ENCODE measurements at places on chromosomes 11 and 22.

GRCh38 chr11:14454861-14455632 lies 44.6 kb downstream of the COPB1 start:
- peak; percentile 6 for DNase-seq

DNA sequence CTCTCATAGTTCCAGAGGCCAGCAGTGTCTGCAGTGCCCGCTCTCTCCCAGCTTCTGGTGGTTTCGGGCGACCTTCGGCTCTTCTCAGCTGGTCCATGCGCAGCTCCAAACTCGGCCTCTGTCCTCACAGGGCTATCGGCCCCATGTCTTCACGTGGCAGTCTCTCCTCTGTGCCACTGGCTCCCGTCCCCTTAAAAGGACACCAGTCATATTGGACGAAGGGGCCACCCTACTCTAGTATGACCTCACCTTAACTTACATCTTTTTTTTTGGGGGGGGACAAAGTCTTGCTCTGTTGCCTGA lies 13.8 kb downstream of the LTO1 start:
- DNase-seq, result no peak

GRCh38 chr11:24709928-24710565 lies 213.2 kb downstream of the LUZP2 start:
- DNase-seq, result no peak

DNA sequence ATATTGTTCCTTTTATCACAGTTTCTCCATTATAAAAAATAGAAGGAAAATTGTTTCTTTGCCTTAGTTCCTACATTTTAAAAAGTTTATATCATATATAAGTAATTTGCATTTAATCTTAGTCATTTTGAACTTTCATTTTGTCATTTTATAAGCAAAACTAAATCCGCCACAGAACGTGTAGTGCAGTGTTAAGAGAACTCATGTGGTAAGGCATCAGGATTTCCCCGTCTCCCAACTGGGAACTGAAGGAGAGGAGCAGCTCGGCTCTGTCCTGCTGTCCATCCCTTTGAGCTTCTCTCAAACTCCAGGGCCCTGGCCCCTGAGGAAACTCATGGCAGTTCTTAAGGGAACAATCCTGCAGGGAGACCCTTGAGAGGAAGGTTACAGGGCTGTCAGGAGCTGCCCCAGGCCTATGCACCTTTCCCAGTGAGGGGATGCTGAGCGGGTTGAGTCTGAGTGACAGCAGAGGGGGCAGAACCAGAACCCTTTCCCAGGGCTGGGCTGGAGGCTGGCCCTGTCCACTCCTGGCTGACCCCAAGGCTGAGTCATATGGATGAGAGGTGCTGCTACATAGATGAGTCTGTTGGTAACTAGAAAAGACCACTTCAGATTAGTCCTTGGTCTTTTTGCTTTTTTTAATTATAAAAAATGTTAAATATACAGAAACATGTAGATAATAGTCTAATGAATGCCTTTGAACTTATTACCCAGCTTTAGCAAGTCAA lies 333.1 kb downstream of the TBC1D22A start:
- DNase-seq, result no peak

DNA sequence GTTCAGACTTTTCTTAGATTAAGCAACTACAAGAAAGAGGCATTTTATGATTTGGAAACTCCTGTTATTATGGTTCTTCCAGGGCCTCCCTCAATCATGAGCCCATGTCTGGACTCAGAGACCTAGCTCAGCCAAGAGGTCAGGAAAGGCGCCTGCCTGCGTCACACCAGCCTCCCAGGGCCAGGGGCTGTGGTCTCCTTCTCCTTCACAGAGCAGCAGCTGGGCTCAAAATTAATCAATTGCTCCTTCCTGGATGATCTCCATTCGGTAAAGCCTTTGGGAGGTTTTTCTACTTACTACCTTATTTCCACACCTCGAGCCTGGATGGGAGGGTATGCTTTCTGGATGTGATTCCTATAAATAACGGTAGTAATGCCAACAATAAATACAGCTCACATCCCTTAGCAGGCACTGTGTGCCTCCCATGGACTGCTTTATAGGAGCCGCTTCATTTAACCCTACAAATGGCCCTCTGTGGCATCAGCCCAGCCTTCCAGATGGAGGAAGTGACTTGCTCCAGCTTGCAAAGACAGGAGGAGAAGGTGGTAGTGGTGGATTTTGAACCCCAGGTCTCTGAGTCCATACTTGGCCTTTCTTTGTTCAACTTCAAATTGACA lies 1445.6 kb downstream of the TBC1D22A start:
- DNase-seq, result no peak

DNA sequence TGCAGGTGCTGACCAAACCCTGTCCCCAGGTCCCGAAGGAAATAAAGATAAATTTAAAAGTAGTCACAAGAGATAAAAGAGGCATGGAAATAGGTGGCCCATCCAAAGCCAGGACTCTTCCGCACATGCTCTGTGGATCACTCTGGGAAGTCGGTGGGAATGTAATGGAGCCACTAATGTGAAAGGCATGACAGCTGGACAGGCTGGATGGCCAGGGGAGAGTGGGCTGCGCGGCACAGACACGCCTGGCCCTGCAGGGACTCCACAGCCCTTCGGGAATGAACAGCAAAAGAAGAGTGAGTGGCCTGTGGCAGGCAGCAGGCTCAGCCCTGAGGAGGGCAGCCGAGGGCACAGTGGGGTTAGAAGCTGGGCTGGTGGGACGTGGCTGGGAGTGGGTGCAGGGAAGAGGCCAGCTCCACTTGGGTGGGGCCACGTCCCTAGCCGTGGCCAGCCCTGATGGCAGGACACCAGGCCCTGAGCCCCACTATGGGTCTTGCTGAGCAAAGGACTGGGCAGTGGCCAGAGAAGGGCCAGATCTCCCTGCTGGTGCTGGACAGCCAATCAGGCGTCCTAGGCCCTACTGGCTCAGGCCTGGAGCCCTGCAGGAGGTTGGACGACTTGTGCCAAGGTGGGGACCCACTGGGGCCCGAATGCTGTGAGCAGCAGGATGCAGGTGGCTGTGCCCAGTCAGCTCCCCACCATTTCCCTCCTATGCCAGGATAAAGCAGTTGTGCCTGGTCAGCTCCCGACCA lies 31.3 kb upstream of the GNB1L start:
- DNase-seq, result no peak

DNA sequence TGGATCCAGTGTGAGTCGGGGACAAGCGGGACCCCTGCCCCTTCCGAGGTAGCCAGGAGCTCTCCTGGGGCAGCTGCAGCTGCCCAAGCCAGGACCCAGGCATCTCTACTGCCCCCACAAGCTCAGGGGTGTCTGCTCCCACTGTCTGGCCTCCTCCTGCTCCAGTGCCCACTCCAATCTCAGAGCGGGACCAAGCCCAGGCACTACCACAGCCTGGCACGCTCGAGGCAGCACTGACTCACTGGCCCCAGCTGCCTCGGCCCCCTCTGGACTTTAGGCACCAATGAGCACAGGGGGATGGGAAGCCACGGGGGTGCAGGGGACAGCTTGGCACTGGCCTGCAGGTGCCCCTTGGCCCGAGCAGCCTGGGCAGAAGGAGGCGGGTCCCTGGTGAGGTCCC lies 8.2 kb downstream of the IL2RB start:
- no peak for DNase-seq

- no peak for DNase-seq
Measured at GRCh38 chr11:122677256-122677655, 21.7 kb downstream of the UBASH3B start.

GRCh38 chr22:38338772-38339379 lies 21.6 kb upstream of the CSNK1E start:
- no peak for DNase-seq

GRCh38 chr22:45511847-45512261 lies 9.2 kb downstream of the FBLN1 start:
- DNase-seq, result no peak

DNA sequence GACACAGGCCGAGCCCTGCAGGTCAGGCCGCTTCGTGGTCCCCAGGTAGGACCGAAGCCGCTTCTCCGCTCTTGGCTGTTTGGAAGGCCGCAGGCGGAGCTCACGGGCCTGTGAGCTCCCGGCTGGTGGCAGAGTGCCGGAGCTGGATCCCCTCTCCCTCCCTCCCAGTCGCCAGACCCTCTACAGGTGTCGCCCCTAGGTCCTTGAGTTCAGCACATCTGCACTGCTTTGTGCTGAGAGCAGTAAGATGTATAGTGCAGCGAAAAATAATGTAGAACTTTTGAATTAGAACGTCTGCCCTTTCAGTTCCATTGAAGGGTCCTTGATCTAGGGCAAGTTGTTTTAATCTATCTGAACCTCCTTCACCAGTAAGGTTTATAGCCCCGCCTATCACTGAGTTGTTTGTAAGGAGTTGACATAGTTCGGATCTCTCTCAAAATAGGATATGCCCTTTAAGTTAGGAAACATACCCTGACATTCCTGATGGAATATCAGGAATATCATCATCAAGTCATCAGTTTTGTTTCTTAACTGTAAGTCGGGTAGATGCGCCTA lies 419 bp downstream of the ANKRD49 start:
- no peak for DNase-seq

GRCh38 chr11:68214173-68215086 lies 1.3 kb upstream of the KMT5B start:
- DNase-seq, result no peak

DNA sequence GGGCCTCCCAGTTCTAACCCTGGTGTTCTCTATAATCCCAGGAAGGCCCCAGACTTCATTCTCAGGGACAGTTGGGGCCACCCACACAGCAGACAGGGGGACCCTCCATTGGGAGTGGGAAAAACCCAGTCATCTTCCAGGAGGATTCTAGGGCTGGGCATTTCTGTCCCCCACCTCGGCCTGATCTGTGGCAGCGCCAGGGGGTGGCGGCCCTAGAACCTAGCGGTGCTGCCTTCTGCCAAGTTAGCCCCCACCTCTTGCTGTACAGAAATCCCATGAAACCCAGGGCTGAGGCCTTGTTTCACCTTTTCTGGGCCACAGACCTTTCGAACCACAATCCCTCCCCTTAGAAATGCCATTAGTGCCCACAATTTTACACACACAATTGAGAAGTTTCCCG lies 9.6 kb downstream of the CHST1 start:
- no peak for DNase-seq

DNA sequence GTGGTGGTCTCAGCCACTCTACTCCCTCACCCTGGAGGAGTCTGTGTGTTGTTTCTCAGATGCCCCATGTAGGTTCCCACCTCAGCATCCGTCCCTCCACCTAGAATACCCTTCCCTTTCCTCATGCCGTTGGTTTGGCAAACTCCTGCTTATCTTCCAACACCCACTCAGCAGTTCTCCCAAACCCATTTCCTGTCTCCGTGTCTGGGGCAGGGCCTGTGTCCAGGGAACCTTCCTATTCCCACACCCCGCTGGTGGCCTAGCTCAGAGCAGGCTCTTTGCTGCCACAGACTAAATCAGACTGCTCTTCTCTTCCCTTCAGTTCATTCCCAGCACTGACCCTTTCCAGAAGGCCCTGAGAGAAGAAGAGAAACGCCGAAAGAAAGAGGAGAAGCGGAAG lies 7.5 kb upstream of the SREBF2 start:
- DNase-seq, result no peak

DNA sequence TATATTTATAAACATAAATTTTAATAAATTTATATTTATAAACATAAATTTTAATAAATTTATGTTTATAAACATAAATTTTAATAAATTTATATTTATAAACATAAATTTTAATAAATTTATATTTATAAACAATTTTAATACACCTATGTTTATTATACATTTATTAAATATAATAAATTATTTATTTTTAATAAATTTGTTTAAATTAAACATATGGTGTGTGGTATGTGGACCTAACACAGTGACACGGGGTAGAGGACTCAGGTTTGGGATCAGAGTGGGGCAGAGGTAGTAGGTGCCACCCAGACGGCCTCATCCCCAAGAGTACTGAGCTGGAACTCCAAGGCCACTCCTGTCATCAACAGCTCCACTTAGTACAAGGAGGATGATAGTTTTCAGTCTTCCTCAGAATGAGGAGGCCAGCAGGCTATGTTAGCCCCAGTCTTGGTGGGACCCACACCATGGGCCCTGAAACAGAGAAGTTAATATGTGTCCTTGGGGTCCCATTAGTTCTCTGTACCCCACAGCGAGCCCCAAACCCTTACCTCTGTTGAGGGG lies 46.7 kb upstream of the BID start:
- no peak for DNase-seq

- peak; percentile 14 for DNase-seq
Measured at GRCh38 chr11:116276051-116277044, 496.4 kb downstream of the BUD13 start.

DNA sequence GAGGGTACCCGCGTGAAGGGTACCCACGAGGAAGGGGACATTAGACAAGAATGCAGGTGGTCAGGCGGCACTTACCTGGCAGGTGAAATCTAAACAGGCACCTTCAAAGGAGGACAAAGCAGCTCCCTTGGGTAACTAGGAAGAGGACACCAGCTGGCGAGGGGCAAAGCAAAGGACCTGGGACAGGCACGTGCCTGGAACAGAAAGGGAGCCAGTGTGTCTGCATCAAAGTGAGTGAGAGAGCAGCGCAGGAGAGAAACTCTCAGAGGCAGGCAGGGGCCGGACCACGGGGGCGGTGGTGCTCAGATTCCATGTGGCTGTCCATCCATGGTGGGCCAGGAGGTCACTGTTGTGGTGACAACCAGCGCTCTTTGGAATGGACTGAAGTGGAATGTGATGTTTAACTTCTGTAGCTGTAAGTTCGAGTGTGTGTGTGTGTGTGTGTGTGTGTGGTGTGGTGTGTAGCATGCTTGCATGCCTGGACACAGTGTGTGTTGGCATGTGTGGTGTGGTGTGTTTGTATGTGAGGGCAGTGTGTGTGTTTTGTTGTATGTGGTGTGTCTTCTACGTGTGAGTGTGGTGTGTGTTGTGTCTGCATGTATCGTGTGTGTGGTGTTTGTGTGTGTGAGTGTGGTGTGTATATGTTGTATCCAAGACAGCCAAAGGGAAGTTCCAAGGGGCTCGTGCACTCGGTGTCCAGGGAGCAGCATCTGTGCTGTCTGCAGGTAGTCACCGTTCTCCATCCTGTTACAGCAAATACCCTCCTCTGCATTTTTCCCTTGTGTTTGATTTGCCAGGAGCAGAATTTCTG lies 86.4 kb downstream of the CDKN1C start:
- DNase-seq, result no peak

- DNase-seq, result no peak
Measured at GRCh38 chr11:33687733-33688479, 12.7 kb downstream of the C11orf91 start.

DNA sequence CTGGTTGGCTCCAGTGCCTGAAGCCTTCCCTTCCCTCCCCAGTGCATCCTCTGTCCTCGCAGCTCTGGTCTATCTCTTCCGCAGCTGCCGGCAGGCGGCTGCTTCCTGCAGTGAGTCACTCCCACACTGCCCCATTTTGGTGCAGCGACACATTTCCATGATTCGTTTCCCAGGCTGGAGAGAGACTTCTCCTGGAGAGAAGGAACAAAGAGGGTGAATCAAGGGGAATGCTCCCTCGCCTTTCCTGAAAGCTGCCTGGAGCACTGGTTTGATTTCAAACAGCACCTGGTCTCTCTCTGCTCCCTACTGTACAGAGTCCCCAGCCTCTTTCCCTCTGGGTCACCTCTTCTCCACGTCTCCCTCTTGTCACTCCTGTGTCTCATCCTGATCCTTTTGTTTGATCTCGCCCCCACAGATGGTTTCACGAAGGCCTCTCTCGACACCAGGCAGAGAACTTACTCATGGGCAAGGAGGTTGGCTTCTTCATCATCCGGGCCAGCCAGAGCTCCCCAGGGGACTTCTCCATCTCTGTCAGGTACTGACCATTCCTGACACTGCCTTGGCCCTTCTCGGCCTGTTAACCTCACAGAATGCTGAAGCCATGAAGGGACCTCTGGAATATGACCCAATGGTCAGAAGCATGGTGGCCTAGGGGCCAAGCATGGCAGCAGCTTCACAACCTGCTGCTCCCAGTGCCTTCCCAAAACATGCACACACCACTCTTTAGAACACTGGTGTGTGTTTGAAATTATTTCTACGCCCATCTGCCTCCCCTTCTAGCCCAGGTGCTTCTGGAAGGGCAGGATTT lies at the start of gene TMA7B:
TMA7B (plus strand) TSS at position 758 of the 808 bp plus-strand sequence. CDS start 3,978 bp downstream, outside the sequence.
- DNase-seq, result peak; percentile 75

GRCh38 chr11:116829525-116830183 lies at the start of gene APOC3:
APOC3 (plus strand) TSS chr11:116829907; CDS start chr11:116830583, 676 bp downstream.
- no peak for DNase-seq
